ENCODE measurements at places on chromosomes 5 and 9.

DNA sequence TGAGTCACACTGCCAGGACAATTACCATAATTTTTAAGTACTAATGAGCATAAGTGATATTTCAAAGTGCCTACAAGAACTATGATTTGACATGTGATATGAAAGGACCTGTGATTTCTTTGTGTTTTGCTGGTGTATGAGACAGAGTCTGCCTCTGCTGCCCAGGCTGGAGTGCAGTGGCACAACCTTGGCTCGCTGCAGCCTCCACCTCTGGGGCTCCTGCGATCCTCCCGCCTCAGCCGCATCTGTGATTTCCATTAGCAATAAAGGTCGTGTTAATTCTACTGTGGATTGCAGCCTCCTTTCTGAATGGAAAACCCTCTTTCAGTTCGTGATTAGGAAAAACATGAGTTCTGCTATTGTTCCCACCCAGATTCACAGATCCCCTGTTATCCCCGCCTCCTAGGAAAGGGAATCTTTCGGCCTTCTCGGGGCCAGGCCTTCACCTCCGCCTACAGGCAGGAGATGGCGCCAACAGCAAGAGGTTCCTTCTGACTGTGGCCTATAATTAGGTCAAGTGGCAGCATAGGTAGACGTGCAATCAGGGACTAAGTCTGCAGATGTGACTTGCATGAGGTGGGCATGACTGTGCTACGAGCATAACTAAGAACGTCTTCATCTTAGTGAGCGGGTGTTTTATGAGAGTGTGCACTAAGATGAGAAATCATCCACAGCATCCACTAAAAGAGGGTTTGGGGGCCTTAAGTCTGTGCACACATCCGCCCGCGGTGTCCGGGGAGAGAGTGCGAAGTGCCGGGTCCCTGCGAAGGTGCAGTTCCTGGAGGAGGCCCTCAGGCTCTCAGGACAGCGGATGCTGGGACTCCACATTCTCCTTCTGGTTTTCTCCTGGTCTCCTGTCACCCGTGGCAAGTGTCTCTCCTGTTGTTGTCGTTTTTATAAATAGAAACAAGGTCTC is 23.1 kb downstream of the TRIM7 start:
- DNase-seq: no peak

GRCh38 chr9:738209-738915 is 103.1 kb upstream of the DMRT1 start:
- no peak for DNase-seq

- DNase-seq: peak; percentile 29
Observed at GRCh38 chr9:78601957-78602565, 305.1 kb downstream of the PSAT1 start.

GRCh38 chr5:14506140-14506538 is 75.5 kb upstream of the OTULINL start:
- DNase-seq: no peak

GRCh38 chr5:145826895-145827674 is 8.1 kb downstream of the PRELID2 start:
- no peak for DNase-seq

GRCh38 chr5:136249678-136250266 is 56.8 kb upstream of the SMIM32 start:
- DNase-seq: peak; percentile 27

GRCh38 chr5:61245486-61245885 is 83.2 kb upstream of the SMIM15 start:
- DNase-seq: no peak

DNA sequence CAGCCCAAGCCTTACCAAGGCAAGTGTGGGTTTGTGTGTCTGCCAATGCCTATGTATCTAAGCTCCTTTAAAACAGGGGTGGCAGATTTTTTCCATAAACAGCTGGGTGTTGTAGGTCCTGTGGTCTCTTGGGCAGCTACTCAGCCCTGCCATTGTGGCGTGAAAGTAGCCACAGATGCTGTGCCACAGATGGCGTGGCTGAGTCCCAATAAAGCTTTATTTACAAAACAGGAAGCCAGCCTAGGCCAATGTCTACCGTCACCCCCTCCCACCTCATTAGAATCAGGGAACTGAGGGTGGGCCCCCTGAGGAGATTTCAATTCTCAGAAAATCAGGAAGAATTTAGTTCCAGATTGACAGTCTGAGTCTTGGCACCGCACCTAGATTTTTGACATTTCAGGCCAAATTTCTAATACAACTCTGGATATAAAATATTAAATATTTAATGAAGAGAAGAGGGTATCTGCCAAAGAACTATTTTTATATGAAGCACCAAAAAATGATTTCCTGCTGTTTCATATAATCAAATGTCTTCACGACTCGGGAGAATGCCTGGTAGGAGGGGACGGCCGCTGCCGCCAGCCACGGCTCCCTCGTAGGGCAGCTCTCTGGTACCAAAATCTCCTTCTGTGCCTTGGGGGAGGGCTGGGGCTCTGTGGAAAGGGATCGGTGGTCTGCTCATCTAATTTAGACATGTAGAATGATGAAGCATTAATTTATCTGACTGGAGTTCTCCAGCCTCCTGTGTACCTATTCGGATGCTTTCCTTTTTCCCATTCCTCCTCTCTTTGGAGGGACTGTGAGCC is 420.9 kb downstream of the IRX2 start:
- DNase-seq: no peak

- peak; percentile 75 for DNase-seq
Observed at GRCh38 chr5:43039471-43040286, 440 bp downstream of the ANXA2R start.

DNA sequence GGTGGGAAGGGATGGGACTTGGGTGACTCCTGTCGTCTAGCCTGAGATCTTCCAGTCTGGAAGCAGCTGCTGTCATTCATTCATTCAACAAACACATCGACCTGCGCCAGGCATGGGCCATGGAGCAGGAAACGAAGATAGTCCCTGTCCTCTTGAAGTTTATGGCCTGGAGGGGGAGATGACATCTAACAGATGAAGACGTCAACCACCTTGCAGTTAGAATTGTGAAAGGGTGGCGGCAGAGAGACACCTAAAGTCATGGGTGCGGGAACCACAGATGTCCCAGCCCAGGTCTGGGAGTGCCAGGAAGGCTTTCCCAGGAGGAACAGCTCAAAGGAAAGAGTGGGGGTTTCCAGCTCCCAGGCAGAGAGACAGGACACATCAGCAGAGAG is 21.0 kb upstream of the IER5L start:
- DNase-seq: no peak

Measured in stimulated activated CD8-positive, alpha-beta memory T cell treated with anti-CD3 and anti-CD28 coated beads, Interleukin-4, amount 100 ng/mL, for 48 hours (primary cell).